ENCODE measurements at places on chromosomes 5 and 9. TPM values are rescaled to one million over a fixed set of nuclear protein-coding genes. Genes with fewer than 3 reads are reported as not detected.

- DNase-seq, result no peak
Measured at GRCh38 chr5:142501890-142502289, 177.1 kb upstream of the SPRY4 start.

GRCh38 chr9:77455312-77455927 lies 192.7 kb downstream of the GNA14 start:
- DNase-seq, result no peak

GRCh38 chr9:98811051-98811650 lies 3.7 kb downstream of the GALNT12 start:
- DNase-seq, result no peak

DNA sequence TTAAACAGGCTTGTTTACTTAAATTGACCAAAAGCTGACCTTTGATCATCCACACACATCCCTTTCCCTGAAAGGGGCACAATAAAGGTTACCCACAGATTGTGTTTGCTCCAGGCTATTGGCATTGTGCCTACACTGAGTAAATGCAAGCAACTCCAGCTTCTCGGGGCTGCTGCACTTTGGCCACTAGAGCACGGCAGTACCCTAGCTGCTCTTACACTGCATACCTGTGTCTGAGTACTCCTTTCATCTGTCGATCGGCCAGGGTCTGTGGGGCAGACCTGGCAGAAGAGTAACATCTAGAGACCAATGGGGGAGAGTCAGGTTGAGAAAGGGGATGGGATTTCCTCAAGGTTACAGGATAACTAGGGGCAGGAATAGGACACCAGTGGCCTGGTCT lies 281.9 kb upstream of the NMUR2 start:
- DNase-seq, result no peak

- no peak for DNase-seq
Measured at GRCh38 chr5:172035049-172035448, 28.6 kb upstream of the FBXW11 start.

DNA sequence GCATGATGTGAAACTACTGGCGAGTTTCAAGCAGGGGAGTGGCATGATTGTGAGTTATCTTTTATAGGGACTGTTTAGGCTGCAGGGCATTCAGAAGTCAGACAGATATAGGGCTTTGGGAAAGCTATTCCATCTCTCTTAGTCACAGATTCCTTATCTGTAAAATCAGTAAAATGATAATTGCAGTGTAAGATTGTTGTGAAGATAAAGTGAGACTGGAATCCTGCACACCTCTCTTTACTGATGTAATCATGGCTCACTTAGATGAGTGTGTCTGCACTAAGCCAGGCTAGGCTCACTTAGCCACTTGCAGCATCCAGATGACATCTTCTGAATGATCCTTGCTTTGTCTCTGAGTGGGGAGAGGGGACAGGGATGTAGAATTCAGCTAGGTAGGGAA lies 81.8 kb upstream of the MAMDC2 start:
- no peak for DNase-seq

The NR5A1 gene
- polyA plus RNA-seq, result not detected

DNA sequence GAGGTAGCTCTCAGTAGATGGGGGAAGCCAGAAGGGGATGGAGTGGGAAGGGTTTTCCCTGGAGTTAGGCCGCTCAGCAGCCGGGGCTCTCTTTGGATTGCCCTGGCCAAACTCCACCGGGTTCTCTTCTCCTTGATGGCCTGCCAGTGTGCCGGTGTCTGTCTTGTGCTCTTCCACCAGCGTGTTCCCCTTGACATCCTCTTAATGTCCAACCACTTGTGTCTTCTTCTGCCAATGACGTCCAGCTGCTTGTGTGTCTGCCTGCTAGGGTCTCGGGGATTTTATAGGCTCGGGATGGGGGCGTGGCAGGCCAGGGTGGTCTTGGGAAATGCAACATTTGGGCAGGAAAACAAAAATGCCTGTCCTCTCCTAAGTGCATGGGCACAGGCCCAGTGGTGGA lies 313.1 kb upstream of the PUM3 start:
- no peak for DNase-seq

- no peak for DNase-seq
Measured at GRCh38 chr5:85896514-85896913, 721.2 kb upstream of the COX7C start.

DNA sequence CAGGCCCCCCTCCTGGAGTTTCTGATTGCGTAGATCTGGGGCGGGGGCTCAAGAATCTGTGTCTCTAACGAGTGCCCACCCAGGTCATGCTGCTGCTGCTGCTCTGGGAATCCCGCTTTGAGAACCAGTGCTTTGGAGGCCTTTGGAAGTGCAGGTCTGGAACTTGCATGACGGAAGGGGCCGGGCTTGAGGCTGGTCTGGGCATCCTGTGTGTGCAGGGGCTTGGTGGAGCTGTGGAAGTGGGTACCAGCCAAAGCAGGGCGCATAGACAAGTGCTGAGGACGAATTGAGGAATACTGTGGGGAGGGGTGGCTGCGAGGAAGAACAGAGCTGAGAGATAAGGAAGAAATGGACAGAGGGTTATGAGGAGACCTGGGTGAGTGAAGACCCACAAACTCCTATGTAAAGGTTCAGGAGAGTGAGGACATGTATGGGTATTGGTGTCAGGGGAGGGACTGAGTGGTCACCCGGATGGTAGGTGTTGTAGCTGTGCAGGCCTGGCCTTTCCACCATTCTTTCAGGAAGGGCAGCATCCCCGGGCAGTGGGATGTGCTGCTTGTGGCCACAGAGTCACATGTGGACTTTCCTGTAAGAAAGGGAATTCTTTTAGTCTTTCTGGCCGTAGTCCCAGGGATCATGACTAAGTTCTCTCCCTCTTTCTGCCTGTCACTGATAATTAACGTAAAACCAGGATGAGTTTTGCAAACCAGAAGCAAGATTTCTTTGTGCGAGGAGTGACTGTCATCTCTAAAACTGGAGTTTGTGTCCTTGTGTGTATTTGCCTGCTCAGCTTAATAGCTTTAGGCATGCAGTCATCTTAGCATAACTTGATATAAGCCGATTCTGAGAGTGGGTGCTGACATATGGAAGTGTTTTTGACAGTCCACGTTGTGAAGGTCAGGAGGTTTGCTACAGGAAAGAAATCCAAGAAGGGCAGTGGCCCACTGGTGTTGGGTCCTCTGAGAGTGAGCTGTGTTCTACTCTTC lies 43.3 kb upstream of the TJP2 start:
- DNase-seq, result no peak

DNA sequence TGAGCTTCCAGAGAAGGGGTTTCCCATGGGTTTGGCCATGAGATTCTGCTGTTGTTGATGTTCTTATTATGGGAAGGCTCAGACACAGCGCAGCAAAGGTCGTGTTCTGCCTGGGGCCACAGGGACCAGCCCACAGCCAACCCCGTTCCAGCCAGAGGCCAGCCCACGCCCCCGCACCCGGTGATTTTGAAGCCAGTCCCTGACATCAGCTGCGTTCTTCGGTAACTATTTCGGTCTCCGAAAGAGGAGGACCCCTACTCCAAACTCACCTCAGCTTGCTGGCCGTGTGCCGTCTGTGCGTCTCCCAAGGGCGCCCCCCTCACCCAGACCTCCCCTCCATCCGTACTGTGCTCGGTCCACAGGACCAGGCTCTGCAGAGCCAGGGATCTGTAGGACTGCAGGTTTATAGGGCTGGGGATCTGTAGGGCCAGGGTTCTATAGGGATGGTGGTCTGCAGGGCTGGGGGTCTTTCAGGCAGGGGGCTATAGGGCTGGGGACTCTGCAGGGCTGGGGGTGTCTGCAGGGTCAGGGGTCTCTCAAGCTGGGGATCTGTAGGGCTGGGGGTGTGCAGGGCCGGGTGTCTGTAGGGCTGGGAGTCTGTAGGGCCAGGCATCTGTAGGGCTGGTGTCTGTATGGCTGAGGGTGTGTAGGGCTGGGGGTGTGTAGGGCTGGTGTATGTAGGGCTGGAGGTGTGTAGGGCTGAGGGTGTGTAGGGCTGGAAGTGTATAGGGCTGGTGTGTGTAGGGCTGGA lies 11.8 kb downstream of the COL5A1 start:
- DNase-seq, result no peak

- DNase-seq, result no peak
Measured at GRCh38 chr5:33312571-33313549, 127.9 kb upstream of the TARS1 start.

GRCh38 chr5:41402845-41403244 lies 107.6 kb downstream of the PLCXD3 start:
- DNase-seq, result no peak
